Cortex of kidney (tissue), 1 donor: ENCODE measurements at places on chromosomes 1 and 21.

DNA sequence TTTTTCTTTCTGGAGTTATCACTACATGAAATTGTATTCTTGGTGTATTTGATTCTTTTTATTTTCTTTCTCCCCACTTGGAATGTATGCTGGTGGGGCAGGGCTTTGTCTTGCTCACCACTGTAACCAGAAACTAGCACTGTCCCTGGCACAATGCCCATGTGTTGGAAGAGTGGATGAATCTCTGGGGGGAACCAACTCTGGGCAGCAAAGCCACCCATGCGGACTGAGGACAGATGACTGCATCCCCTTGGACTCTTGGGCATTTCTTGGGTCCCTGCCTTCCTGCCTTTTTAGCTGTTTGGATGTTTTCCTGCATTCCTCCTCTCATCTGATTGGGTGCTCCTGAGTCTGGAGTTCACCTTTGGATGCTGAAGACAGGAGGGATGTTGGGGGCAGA lies 6.1 kb downstream of the CYP4B1 start:
- no peak for DNase-seq

DNA sequence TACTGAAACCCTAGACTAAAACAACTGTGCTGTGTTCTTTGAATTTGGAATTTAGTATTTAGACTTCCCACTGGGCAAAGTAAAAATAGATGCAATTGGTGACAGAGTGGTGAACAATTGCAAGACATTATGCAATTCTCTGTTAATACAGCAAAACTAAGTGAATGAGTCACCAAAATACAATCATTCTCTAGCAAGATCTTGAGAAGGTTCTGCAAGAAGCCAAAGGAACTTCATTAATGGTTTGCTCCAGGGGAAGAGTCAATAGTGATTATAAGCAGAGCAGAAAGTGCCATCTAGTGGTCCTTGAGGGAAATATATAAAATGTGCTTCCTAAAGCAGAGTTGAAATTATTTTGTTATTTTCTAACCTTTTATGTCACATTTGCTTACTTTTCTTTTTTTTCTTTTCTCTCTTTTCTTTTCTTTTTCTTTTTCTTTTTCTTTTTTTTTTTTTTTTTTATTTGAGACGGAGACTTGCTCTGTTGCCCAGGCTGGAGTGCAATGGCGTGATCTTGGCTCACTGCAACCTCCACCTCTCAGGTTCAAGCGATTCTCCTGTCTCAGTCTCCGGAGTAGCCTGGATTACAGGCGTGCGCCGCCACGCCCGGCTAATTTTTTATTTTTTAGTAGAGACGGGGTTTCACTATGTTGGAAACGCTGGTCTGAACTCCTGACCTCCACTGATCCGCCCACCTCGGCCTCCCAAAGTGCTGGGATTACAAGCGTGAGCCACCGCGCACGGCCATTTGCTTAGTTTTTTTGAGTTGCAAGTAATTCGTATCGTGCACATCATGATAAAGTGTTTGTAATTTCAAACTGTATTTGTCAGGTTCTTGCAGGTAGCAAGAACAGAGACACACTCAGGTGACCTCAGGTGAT lies 99.2 kb downstream of the CTH start:
- no peak for DNase-seq

GRCh38 chr1:47332779-47333577 lies 612 bp upstream of the CMPK1 start:
- no peak for DNase-seq

DNA sequence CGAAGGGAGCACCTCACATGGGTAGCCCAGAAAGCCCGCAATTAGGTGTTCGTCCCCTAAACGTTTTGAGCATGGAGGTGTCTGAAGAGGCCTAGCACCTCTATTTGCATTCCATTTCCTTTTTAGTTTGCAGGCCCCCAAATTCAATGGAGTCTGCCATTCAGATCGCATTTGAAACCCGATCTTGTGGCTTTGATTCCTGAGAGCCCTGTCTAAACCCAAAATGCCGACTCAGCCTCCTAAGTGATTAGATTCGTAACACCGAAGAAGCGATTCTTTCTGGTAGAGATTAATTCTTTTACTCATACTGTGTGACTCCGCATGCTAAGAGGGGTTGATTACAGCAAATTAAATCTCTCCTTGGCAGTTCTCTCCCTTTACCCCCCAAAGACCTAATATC lies 415.2 kb upstream of the KAZN start:
- no peak for DNase-seq

DNA sequence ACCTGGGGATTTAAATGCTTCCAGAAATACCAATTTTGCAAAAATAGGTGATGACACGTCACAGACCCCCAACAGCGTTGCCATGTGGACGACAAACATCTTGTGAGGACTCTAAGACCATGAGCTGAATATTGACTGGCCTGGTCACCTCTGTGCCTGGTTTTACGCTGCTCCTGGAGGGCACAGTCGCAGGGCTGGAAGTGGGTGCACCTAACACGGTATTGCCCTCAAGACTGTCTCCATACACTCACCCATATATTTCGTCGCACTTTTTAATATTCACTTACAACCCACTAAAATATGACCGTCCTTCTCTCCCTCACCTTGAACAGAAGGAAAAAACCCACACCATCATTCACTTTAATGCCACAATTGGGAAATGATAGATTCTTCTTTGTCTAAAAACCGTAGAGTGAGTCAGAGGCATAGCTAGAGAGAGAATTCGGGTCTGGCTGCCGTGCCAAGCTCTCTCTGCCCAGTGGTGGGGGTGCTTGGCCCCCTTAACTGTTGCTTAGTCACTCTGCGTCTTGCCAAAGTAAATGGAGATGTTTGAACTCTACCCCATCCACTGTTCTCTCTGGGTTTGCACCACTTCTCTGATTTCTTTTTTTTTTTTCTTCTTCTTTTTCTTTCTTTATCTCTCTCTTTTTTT lies 40.8 kb upstream of the UTS2 start:
- no peak for DNase-seq

GRCh38 chr1:228770779-228771223 lies 35.5 kb downstream of the RHOU start:
- no peak for DNase-seq

- no peak for DNase-seq
These were observed 5.9 kb downstream of the ARHGEF10L start for GRCh38 chr1:17545356-17545755.

DNA sequence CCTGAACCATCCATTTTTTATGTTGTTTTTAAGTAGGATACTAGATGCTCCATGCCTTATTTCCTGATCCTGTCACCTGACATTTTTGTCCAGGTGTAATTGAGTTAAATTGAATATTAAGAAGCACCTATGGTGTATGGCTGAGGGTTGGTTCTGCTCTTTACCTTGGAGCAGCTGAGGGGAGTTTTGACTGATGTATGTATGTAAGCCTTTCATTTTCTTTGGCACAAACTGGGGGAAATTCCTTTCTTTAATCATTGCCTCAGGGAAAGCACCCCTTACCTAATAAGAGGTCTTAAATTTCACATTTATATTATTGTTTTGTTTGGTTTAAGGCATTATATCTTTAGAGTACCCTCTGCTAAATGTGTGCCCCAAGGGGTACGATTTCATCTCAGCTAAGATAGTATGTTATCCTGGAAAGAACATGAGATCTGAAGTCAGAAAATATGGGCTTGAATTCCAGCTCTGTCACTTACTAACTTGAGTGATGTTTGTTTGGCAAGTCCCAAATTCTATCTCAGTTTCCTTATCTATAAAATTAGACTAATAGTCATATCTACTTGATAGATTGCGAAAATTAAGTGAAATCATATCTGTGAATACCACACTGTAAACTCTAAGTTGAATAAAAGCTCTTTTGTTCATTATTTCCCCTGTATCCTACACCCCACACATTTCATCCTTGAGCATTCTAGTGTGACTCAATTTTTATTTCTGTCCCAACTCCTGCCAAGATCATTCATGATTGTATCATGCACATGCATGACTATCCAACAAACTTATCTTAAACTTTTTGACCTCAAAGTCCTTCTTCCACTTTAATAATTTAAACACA lies 57.7 kb upstream of the NUF2 start:
- DNase-seq = no peak

GRCh38 chr1:201191653-201192260 lies 1.1 kb downstream of the IGFN1 start:
- no peak for DNase-seq

GRCh38 chr21:14064296-14064645 lies 146.5 kb downstream of the LIPI start:
- DNase-seq = no peak

- no peak for DNase-seq
These were observed 25.2 kb downstream of the ILDR2 start for GRCh38 chr1:166950156-166950555.

GRCh38 chr1:24987424-24987823 lies 57.3 kb upstream of the RUNX3 start:
- no peak for DNase-seq

DNA sequence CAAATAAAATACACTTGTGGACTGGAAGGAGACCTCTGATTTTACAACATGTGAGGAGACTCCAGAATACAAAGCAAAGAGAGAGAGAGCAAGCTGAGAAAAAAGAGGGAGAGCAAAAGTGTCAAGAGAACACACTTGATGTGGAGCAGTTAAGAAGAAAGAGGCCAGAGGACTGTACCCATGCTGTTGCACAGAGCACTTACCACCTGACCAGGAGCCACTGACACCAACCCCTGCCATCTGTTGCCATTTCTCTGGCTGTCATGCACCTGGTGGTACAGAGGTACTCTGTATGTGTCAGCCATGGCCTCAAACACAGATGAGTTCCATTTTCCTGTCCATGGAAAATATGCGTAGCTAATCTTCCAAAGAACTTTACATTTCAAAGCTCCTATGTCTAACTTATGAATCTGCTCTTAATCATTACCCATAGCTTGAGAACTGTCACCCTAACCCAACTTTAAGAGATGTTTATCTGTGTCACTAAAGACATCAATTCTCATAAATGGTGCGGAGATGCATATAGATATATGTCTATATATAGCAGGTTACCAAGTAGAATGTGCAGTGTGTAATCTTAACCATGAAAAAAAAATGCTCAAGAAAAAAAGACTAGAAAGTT lies 32.8 kb upstream of the ABCD3 start:
- DNase-seq = no peak

DNA sequence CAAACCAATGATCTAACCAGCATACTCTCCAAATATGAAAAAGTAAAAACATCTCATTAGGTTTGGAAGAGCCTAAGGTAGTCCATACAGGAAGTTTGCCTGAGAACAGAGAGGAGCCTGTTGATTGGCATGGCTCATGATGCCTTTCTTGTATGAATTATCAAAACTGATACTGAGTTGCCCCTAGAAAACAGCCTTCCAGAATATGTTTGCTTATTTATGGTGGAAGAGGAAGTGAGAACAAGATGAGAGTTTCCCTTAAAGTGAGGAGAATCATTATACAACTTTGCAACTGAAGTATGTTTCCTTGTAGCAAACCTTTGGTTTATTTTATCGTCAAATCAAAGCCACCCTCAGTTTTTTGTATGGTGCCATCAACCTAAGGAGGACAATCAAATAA lies 23.8 kb upstream of the KIAA1614 start:
- no peak for DNase-seq

DNA sequence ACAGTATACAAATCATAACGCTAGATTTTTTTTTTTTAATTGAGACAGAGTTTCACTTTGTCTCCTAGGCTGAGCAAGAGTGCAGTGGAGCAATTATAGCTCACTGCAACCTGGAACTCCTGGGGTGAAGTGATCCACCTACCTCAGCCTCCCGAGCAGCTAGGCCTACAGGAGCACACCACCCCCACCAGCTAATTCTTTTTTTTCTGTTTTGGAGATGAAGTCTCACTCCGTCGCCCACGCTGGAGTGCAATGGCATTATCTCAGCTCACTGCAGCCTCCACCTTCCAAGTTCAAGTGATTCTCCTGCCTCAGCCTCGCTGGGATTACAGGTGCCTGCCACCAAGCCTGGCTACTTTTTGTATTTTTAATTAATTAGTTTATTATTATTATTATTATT lies 21.3 kb downstream of the NPR1 start:
- DNase-seq = no peak

GRCh38 chr1:167059045-167059808 lies 30.9 kb downstream of the GPA33 start:
- no peak for DNase-seq

GRCh38 chr1:75542818-75543570 lies 67.9 kb downstream of the SLC44A5 start:
- no peak for DNase-seq

- no peak for DNase-seq
These were observed 8.7 kb upstream of the C2CD2 start for GRCh38 chr21:41962425-41962966.

GRCh38 chr1:203058676-203058935 lies 27.2 kb downstream of the MYOG start:
- DNase-seq = no peak

- no peak for DNase-seq
These were observed 243.6 kb downstream of the TM2D1 start for GRCh38 chr1:61481315-61481715.

DNA sequence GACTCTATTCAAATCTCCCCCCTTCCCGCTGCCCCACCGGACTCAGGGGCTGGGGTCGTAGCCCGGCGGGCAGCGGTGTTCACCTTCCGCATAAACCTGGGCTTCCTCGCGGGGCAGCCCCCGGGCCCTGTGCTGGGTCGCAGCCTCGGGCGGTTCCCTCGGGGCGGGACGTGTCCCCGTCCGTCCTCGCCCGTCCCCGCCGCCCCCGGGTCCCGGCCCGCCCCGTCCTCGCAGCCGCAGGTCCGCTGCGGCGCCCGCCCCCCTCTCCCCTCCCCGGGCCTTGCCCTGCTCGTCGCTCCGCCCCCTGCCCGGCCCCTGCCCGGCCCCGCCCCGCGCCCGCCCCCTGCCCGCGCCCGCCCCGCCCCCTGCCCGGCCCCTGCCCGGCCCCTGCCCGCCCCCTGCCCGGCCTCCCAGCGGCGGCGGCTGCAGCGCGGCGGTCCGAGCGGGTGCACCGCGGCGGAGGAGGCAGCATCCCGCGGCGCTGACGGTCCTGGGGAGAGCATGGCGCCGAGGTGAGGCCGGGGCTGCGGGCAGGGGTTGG lies at the start of gene COL18A1:
Gene COL18A1, plus strand, starts transcription at position 436 of the 541 bp plus-strand sequence. Its CDS starts 66 bp downstream, at position 502.
- DNase-seq = no peak

DNA sequence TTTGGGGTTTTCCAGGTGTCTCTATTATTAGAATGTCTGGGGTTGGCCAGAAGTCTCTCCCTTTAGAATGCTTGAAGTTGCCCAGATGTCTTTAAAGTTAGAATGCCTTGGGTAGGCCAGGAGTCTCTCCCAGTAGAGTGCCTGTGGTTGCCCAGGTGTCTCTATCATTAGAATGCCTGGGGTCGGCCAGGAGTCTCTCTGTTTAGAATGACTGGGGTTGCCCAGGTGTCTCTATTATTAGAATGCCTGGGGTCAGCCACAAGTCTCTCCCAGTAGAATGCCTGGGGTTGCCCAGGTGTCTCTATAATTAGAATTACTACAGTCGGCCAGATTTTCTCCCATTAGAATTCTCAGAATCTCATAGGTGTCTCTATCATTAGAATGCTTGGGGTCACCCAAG lies 55.2 kb downstream of the RNF187 start:
- DNase-seq = no peak
